Stimulated activated CD4-positive, alpha-beta T cell treated with anti-CD3 and anti-CD28 coated beads, TNF-alpha, amount 100 ng/mL, for 24 hours (primary cell): ENCODE measurements at places on chromosomes 13 and 19.

- DNase-seq: no peak
Observed at GRCh38 chr13:98847780-98848179, 95.3 kb upstream of the SLC15A1 start.

GRCh38 chr13:59531571-59532091 lies 632.1 kb downstream of the DIAPH3 start:
- no peak for DNase-seq

DNA sequence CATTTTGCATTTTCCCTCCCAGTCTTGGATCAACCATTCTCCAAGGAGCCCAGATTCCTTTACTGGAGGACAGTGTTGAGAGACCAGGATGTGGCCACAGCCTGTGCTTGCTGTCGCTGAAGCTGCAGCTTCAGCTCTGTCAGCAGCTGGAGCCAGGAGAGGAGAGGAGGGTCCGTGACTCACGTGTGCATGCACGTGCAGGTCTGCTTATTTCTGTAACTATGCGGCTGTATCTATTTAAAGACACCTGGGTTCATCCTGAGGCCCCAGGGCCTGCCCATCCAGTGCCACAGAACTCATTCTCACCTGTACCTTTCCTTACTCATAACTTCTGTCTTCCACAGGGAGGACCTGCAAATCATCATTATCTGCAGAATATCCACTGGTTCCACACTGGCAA lies 8.2 kb upstream of the LAMP1 start:
- DNase-seq: no peak

DNA sequence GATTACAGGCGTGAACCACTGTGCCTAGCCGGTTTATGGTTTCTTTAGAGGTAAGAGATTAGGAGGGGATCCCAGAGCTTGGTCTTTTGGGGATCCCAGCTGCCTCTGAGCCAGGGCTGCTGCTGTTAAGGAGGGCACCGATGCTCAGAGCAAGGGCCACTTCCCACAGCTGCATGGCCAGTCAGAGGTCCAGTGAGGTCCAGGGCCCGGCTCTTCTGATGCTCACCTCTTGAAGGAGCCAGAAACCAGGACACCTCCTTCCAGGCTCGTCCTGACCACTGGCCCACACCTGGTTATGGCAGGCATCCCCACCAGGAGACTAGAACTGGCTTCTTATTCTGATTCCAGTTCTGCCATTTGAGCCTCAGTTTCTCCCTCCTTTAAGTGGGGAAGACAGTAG lies 149.0 kb downstream of the TEX29 start:
- DNase-seq: no peak

- no peak for DNase-seq
Observed at GRCh38 chr13:113324398-113324797, 27.4 kb downstream of the LAMP1 start.

DNA sequence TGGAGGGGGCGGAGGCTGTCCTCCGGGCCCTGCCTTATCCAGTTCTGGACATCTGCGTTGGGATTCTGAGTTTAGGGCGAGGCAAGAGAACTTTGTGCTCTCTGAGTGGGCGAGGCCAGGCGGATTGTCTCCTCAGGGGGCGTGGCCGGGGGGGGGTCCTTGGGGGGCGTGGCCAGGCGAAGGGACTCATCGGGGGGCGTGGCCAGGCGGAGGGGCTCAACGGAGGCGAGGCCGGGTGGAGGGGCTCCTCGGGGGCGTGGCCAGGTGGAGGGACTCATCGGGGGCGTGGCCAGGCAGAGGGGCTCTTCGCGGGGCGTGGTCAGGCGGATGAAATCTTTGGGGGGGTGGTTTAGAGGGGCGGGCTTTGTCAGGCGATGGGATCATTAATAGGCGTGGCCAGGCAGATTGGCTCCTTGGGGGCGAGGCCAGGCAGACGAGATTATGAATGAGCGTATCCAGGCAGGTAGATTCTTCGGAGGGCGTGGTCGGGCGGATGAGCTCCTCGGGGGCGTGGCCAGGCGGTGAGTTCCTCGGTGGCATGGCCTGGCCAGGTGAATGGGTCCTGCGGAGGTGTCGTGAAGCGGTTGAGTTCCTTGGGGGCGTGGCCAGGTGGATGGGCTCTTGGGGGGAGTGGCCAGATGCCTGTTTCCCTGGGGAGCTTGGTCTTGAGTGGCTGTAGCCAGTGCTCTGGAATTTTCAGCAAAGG lies 10.3 kb upstream of the CACNG7 start:
- DNase-seq: no peak

DNA sequence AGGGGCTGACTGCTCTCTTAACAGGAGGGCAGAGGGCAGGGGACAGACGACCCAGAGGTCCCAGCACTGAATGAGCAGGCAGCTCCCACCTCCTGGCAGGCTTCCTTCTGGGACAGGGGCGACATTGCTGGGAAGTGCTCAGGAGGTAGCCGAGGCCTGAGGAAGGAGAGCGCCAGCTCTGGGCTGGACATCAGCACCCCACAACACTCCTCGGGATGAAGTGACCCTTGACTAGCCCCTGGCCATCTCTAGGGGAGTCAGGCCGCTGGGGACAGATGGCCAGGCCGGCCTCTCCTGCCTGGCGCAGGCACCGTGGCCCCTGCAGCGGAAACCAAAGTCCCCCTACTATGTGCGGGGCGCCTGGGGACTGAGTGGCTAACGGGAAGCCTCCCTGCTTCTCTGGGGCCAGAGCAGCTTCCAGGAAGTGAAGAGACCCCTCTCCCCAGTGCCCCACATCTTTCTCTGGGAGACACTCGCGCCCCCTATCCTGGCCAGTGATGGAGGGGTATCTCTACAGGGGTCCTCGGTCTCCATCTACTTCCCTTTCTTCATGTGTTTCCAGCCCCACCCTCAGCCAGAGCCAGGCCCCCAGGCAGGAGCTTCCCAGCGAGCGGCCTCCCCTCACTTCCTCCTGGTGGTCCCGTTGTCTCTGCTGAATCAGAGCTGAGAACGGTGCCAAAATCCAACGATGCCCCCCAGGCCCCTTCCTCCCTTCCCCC lies 10.1 kb downstream of the PRR36 start:
- DNase-seq: no peak

GRCh38 chr13:97030705-97031452 lies 36.6 kb upstream of the OXGR1 start:
- no peak for DNase-seq

- no peak for DNase-seq
Observed at GRCh38 chr13:101565317-101565716, 112.8 kb downstream of the ITGBL1 start.

- DNase-seq: no peak
Observed at GRCh38 chr13:103030776-103031175, 35.4 kb downstream of the SLC10A2 start.

DNA sequence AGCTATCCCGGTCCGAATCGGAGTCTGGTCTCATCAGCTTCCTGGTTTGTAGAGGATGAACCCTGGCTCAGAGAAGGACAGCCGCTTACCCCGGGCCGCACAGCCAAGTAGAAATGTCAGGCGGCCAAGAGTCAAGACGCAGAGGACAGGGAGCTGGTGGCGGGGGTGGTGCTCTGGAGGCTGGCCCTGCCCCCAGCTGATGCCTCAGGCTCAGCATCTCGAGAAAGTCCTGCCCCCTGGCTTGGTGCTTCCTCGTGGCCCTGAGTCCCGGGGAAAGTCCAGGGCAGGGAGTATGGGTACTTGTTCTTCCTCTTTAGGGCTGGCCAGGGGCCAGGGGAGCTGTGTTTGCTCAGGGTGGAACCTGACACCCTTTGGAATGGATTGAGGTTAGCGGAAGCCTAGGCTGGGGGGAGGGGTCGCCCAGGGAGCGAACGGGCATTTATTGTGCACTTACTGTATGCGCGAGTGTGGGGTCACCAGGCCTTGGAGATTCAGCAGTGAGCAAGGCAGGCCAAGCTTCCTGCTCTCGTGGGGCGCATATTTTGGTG lies 2.2 kb downstream of the TJP3 start:
- DNase-seq: no peak

- DNase-seq: no peak
Observed at GRCh38 chr13:46552303-46552682, 677 bp upstream of the LRCH1 start.

GRCh38 chr13:55652657-55653056 lies 1488.1 kb upstream of the PRR20A start:
- no peak for DNase-seq
